ENCODE measurements at places on chromosomes 16 and 17.

DNA sequence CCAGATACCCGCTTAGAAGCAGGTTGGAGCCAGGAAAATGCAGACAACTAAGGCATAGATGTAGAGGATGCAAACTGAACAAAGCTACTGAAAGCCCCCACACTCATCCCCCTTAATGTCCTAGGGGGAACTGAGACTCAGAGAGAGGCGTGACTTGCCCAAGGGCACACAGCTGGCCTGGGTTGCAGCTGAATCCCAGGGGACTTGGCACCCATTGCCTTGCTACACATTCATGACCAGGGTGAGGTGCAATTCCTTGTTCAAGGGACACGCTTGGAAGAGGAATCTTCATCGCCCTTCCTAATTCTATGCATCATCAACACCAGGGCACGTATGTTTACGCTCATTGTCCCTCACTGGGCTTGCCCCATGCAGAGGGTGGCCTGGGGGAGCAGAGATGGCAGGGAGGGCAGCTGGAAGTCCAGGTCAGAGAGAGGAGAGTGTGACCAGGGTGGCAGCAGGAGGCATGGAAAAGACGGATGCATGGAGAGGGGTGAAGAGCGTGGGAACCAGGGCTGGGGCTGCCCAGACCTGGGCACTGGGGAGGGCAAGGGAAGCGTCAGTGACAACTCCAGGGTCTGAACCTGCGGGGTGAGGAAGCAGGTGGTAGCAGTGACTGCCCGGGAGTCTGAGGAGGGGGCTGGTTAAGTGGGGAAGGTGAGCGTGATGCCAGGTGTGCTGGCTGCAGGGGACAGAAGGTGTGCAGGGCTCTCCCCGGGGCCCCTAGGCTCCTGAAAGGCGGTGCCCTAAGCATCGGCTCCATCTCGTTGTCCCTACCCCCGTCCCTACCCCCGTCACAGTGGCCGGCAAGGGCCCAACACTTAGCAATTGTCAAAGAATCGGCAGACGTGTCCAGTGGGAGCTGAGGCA, 267.1 kb upstream of the TNRC6C start:
- DNase-seq: no peak

DNA sequence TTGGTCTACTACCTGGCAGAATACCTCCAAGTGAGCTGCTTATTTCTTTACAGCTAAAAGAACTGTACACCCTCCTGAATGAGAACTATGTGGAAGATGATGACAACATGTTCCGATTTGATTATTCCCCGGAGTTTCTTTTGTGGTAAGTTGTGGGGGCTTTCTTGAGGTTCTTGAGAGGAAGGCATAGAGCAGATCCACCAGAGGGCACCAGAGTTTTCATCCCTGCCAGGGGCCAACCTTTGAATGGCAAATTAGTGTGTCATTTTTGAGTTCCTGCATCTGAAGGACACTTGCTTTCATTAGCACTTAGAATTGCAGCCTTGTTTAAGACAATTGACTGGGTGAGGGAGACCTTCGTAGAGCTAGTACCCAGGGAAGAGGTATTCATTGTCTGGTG, 35.0 kb downstream of the NMT1 start:
- DNase-seq: peak; percentile 20

DNA sequence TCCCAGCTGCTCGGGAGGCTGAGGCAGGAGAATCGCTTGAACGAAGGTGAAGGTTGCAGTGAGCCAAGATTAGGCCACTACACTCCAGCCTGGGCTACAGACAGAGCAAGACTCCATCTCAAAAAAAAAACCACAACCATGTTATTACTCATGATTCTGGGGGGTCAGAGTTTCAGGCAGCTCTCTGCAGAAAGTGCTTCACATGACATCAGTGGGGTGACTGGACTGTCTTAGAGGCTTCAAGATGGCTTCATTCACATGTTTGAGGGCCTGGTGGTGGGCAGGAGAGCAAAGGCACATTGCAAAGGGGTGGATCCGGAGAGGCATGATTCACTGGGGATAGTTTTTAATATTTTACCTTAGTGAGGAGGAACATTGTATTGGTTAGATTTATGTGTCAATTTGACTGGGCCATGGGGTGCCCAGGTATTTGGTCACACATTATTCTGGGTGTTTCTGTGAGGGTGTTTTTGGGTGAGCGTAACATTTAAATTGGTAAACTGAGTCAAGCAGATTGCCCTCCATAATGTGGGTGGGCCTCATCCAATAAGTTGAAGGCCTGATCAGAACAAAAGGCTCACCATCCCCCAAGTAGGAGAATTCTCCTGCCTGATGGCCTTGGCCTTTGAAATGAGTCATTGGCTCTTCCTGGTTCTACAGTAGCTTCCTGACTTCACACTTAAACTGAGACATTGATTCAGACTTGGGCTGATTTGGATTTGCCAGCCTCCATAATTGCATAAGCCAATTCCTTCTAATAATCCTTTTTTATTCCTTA, 109.8 kb downstream of the GOSR1 start:
- DNase-seq: no peak

DNA sequence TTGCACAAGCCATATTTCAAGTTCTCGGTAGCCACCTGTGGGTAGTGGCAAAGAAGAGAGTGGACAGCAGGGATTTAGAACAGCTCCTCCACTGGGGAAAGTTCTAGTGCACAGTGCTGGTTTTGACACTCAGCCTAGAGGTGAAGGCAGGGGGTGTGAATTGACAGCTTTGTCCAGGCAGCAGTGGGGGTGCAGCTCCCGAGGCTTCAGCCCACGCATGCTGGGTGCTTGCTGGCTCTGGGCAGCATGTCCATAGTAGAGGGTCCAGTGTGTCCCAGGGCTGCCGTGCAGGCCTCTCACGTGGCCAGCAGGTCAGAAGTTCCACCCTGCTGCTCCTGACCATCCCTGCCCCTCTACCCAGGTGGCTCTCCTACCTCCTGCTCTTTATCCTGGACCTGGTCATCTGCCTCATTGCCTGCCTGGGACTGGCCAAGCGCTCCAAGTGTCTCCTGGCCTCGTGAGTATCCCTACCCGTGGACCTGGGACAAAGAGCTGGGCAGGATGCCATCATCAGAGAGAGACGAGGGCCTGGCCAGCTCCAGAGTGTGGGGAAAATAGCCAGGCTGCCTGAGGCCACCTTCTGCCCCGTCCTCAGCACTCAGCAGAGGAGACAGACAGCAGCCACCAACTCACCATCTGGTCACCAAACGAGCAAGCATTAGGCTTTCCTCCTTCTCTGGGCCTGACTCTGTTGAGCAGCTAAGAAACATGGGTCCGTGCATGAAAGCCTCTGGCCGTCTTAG, 29.8 kb downstream of the TTYH2 start:
- no peak for DNase-seq

DNA sequence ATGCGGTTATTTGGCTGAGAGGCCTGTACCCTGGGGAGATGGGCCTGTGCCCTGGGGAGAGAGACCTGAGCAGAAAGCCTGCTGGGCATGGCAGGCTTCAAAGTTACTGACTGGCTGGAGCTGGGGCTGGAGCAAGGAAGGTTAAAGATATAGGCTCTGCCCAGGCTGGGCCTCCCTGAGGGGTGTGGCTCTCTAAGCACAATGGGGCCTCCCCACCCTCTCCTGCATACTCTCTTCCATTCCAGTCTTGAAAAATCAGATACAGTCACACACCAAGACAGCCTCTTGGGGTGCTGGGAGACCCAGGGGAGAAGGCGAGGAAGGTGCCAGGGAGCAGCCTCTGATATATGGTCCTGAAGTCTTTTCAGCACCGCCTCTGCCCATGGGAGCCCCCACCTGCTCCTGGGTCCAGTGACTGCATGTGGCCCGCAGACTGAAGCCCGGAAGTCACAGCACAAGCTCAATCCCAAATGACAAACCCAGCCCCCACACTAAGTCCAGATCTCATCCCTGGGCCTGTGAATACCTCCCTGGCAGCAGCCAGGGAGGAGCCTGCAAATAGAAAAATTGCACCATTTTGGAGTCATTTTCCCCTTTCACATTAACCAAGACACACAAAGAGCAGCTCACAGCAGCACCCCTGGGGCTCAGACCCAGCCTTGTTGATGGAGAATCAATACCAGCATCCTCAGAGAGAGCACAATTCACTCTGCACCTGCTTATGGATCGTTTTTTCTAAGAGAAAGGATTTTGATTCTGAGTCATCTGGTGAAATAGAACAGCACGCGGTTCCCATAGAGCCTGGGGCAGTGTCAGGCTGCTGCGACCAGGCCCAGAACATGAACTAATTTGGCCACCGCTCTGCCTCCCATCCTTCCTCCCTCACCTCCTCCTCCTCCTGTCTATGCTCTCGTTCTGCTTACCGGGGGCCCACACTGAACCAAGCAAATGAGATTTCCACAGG, 25.6 kb upstream of the CACNG1 start:
- no peak for DNase-seq

DNA sequence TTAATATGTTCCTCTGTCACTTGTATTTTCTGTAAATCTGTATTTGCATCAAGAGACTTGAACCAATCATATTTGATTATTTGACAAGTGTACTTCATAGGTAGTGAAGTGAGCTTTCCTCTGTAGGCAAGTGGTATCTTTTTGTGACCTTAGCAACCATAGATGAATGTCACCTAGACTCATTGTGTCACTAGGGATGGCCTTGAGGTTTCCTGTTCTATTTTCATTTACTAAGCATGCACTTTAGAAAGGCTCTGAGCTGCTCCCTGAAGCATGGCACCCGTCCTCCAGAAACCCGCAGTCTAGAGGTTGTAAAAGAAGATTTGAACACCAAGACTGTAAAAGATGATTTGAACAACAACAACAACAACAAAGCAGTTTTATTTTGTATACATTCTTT, 151.7 kb downstream of the PRKCB start:
- DNase-seq: no peak

- no peak for DNase-seq
Measured at GRCh38 chr16:368388-369158, 1.8 kb downstream of the MRPL28 start.

GRCh38 chr17:66542129-66542966, 239.9 kb downstream of the PRKCA start:
- DNase-seq: no peak

GRCh38 chr17:79495665-79496064, 115.2 kb downstream of the RBFOX3 start:
- DNase-seq: no peak

DNA sequence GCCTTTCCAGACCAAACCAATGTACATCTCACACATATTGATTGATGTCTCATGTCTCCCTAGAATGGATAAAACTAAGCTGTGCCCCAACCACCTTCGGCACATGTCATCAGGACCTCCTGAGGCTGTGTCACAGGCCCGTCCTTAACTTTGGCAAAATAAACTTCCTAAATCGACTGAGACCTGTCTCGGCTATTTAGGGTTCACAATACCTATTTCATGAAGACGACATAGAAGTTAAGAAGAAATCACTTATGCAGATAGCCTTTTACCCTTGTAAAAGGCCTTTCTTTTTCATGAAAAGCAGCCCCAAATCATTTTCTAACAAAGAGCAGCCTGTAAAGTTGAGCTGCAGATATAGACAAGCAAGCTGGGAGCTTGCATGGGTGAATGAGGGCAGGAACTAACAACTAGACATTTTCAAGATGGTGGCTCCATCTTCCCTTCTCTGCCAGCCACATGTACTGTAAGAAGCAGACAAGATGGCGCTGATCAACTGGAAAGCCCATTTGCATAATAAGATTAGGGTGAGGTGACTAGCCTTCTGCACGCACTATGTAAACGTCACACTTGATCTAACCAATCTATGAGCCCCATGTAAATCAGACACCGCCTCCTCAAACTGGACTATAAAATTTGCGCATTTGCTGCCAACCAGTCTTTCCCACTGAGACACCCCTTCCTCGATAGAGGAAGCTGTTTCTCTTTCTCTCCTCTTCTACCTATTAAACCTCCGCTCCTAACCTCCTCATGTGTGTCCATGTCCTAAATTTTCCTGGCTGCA, 4.7 kb upstream of the KDM8 start:
- no peak for DNase-seq

- DNase-seq: no peak
Measured at GRCh38 chr17:3026856-3027751, 36.3 kb downstream of the OR1D5 start.

Data from NT2/D1 (cell line).